Omental fat pad (tissue), 4 donors: ENCODE measurements at places on chromosomes 12 and 14.

DNA sequence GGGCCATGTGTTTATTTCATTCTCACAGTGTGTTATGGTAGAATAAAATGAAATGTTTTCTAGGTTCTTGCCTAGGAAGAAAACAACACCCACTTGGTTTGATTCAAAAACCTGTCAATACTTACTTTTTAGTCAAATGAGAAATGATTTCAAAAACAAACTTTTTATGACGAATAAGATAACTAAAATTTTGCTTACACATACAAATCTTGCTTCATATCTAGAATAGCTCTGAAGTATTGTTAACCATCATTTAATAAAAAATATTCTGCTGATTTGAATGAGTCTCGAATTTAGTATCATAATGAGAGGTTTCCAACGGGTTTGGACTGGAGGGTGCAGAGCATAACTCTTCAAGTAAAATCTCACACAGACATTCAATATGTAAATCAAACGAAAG lies 23.2 kb downstream of the SLCO1C1 start:
- DNase-seq: no peak

DNA sequence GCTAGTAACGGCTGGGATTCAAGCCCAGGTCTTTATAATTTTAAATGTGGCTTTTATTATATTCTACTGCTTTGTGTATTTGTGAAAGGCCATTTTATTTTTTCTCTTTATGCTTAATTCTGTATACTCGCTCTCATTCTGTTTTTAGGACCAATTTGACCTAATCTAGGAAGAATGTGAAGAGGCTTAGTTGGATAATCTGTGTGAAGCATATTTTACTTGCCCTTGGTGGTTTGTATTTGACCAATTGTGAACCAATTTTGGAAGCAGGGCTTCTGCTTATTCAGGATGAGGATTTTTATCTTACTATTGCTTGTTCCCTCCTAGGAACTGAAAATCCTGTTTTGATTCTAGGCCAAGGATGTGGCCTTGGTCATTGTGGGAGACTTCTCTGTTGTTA lies 113.1 kb downstream of the TTC6 start:
- no peak for DNase-seq

DNA sequence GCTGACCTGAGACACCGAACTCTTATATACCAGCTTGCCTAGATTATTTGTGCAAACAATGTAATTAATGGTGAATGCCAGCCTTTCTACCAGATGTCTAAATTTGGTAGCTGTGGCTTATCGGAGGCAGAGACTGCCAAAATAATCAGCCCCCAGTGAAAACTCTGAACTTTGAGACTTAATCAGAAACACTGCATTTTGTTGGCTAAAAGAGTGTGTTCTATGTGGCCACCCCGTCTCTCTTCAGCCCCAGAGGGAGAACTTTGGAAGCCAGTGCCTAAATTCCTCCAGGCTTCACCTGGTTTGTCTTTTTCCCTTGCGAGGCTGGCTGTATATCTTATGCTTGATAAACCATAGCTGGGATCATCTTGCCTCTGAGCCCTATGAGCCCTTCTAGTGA lies 90.1 kb downstream of the LMNTD1 start:
- no peak for DNase-seq

- no peak for DNase-seq
Measured at GRCh38 chr14:67881225-67881624, 61.6 kb downstream of the RAD51B start.

DNA sequence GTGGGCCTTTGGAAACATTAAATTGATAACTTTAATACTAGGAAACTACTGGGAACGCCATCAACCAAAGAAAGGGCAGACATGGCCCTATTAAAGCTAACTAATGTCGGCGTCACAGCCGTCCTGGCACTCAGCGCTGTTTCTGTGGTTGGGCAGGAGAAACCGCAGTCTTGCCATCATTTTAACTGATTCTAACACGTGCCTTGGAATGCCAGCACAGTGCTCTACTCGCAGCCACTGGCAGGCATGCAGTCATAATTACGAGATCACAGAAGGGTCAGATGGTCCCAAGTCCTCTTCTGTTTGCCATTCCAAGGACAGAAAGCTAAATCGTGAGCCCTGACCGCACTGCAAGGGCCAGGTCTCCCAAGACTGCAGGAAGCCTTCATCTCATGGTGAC lies 75.2 kb downstream of the RIMBP2 start:
- no peak for DNase-seq

DNA sequence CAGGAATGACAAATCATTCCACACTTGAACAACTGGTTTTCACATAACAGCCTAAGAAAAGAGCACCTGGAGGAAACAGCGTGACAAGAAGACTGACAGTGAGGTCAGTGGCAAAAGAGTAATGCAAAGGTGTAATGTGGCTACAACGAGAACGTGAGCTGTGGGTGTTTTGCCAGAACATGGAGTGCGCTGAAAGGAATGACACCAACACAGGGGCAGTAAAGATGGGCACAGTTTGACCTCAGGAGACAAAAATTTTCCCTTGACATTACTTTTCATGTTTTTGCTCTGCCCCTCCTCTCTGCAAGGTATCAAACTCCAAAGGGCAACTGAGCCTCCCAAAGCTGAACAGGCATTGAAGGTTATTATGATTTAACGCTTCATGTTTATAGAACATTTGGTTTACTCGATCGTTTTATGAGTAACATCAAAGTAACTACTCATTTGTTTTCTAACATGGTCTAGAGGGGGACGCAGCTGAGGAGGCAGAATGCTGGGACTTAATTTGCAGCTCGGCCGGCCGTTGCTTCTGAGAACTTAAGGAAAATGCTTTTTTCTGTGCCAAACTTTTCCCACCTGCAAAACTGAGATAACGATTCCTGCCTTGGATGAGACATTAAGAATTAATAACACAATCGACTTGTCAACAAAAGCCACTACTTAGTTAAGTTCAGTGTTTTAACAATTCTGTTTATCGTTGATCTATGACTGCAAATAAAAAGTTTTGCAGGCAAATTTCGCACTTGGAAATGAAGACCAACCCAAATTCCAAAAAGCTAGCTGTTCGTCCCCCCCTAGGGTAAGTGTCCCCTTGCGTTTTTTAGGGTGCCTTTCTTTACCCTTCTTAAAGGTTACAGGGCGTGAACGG lies 954 bp downstream of the HAUS4 start:
- DNase-seq: no peak

DNA sequence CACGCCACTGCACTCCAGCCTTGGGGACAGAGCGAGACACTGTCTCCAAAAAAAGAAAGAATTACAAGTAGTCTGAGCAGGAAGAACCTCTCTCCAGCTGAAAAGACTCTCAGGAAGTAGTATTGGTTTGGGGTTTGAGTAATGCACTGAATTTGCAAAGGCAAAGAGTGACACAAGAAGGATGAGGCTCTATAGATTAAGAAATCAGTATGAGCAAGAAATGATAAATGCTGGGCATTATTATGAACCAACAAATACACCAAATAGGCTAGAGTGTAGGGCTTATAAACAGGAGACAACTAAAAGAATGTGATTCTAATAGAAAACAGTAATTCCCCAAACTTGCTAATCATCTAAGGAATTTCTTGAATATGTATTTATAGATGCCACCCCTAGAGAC lies 2.6 kb upstream of the SLC35E3 start:
- DNase-seq: no peak

DNA sequence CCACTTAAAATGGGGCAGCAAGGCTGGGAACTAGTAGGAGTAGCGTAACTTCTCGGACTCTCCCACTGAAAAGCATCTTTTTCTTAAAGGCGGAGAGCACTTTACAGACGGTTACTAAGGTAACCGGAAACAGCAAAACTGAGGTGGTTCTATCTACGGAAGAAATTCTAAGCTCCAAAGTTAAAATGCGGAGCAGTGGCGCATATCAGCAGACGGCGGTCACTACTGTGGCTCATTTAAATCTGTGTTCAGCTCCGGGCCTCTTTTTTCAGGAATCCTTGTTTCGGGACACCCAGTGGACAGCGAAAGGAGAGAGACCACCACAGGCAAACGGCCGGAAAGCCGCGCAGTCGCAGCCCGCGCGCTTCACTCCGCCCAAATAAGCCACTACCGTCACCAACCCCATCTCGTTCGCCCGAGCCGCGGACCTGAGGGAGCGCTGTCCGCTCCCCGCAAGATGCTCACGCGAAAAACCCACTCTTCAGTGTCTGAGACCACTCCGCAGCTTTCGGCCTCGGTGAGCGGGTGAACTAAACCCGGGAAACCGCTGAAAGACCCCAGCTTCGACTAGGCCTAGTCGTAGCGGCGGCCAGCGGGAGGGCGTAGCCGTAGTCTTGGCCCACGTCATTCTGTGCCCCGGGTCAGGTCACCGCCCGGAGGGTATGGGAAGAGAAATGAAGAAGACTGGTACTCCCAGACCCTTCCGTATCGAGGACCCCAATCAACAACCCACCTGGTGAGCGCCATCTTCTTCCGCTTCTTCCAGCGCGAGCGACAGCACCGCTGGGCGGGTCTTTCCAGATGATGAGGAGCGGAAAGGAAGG lies at the start of gene SNW1:
Gene SNW1 (minus strand): TSS at position 776 of the 824 bp plus-strand sequence. CDS start 29 bp downstream, at position 747.
- peak; percentile 48 for DNase-seq

DNA sequence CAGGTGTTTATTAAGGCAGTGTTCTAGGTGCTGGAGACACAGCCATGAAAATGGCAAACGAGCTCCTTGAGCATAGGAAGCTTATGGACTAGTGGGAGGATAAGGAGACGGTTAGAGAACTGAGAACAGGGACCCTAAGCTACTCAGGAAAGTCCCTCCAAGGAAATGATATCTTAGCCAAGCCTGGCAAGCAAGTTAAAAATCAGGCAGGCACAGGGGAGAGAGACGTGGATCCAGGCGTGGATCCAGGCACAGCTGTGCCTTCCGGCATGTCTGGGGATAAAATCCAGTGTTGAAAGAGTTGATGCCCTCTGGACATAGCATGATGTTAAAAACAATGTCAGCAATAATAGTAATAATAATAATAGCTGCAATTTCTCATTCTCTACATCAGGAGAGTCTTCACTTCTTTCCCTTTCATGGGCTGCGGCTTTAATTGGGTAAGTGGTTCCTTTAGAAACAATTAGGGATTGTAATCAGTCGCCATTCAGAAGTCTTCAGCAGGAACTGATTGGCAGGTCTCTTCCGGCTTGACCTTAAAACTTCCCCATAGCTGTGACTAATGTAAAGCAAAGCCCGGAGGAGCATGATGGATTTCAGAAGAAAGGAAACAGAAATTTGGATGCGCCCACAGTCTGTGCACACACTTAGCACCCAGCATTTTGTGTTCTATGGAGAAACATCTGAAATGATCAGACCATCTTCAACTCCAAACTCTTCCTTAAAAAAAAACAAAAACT lies 230.2 kb downstream of the SLC41A2 start:
- no peak for DNase-seq

GRCh38 chr14:53758141-53758540 lies 198.5 kb downstream of the BMP4 start:
- DNase-seq: no peak

GRCh38 chr12:11228296-11228879 lies 41.1 kb downstream of the PRB3 start:
- DNase-seq: no peak

DNA sequence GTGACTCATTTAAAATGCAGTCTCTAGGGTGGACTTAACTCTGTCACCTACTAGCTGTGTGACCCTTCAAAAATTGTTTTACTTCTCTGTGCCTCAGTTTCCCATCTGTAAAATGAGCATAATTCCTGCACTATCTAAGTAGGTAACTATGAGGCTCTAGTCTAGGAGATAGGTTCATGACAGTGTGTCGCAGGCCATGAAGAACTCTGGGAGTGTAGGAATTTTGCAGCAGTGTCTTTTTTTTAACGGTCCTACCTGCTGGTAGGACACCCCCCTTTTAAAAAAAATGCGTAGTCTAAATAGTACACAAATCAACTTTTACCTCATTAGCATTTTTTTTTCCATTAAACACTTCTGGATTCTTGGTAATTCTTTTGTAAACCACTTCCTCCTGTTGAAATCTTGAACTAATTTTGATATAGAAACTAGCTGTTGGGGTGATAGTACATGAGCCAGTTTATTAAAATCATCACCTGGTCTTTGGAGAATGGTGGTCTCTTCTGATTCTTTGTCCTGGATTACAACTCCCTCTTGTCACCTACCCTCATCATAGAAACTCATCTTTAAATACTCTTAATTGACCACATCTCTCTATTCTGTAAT lies 86.0 kb upstream of the SLC38A2 start:
- no peak for DNase-seq

- no peak for DNase-seq
Measured at GRCh38 chr12:89645434-89645833, 63.2 kb downstream of the ATP2B1 start.

GRCh38 chr14:22813145-22813544 lies 2.1 kb downstream of the SLC7A7 start:
- DNase-seq: no peak

GRCh38 chr12:49917166-49917787 lies 13.6 kb upstream of the FAIM2 start:
- DNase-seq: no peak

DNA sequence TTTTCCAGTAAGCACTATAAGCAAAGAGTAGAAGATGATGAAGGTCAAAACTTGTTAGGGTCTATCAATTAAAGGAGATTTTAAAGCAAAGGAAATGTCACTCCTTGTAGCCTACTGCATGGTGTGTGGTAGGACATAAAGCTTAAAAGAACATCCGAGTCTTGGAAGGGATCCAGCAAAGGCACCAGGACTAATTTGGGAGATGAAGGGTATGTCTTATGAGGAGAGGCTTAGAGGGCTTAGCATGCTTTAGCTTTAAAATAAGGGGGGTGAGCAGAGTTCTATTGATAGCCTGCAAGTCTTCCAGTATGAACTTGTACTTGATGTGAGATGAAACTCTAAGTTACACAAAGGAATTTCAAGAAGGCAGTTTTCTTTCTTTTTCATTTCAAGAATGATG lies 11.8 kb upstream of the MYBPC1 start:
- no peak for DNase-seq

GRCh38 chr14:95915330-95915729 lies 38.7 kb downstream of the TUNAR start:
- no peak for DNase-seq

DNA sequence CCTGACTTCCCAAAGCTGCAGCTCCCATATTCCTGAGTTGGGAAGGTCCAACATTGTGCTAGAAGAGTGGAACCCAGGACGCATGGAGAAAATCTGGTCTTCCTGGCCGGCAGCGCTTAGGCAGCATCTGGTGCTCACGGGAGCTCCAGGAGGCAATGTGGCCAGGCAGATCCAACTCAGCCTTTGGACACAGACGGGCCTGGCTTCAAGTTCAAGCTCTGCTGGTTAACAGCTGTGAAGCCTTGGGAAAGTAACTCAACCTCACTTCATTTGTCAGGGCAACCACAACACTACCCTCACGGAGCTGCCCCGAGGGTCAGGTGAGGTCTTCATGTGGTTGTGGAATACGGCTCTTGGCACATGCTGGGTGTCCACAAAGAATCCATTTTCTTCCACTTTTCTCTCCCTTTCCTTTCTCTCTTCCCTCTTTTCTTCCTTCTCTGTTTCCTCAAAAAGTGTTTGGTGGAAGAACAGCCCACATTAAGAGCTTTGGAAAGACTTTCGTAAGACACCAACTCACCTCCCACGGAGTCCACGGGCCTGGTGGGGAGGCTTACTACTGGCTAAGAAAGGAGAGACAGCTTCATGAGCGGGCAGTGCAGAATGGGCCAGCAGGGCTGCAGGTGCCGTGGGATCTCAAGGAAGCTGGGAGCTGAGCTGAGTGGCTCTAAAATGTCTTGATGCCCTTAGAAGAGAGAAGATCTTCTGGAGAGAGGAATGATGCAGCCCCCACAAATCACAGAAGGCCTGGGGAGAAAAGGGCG lies 2.4 kb upstream of the FAM181A start:
- no peak for DNase-seq
